ENCODE measurements at places on chromosomes 2 and 18.
A peak's percentile ranks its signal among the peaks of the same experiment; 100 is the strongest.

DNA sequence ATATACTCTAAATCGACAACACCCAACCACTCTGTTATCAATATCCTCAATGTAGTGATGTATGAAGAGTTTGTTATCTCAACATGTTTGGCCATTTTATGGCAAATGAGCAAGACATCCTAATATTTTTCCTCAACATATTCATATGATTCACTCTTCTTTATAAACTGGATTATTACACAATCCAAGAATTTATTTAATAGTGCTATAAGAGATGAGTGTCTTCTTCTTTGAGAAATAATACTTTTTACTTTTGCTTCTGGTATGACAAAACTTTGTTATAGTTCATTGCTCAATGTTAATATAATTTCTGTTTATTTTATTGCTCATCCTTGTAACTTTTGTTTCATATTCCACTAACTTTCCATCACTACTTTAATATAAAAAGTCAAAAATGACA lies 44.3 kb downstream of the SCN9A start:
- no peak for DNase-seq

GRCh38 chr2:61320181-61320580 lies 150.7 kb downstream of the USP34 start:
- no peak for DNase-seq

DNA sequence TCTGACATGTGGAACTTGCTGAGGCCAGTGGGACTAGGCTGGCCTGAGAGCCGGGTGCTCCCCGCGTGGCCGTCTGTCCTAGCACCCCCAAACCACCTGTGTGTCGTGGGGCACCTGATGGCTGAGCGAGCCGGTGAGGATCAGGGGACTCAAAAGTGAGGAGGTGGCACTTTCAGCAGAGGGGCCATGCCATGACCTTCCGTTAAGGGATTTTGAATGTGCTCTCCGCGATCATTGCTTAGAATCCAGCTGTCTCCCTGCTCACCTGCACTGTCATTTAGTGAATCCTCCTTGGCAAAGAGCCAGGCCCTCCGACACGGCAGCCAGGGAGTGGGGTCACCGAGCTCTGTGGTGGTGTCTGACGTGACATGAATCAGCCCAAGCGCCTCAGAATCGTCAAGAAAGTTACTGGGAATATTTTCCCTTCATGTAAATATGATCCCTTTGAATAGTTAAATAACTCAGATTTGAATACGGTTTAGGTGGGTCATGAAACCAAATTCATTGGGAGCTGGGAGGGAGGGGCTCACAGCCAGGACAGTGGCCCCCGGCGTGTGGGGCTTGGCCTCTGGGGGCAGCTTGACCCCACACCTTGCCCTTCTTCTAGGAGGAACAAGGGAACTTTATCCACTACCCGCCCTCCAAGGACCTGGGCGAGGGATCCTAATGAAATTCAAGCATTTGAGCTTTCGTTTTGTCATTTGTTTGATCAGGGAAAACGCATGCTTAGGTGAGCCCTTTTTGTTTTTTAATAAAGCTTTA lies 9.5 kb downstream of the NFATC1 start:
- DNase-seq: no peak

GRCh38 chr2:165239856-165240515 lies 772 bp downstream of the SCN2A start:
- DNase-seq: no peak

DNA sequence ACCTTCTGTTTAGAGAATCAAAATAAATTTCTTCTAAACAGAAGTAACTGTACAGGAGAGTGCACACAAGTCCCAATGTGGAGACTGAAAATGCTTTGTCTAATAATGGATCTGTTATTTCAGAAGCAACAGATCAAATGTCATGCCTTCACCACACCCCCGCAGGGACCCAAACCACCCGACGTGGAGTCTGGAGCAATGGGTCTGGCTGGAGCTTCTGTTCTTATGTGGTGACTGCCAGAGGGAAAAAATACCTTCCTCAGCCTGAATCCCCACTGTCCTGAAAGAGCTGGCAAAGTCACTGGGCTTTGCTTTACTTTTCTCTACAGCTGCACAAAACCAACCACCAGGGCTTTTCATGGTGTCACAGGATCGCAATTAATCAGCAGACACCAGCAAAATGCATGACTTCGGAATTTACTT lies 119.0 kb upstream of the ZFP36L2 start:
- DNase-seq: no peak

GRCh38 chr2:159713631-159714246 lies 1.4 kb downstream of the MARCHF7 start:
- peak; percentile 62 for DNase-seq

GRCh38 chr2:222709191-222709891 lies 37.9 kb downstream of the MOGAT1 start:
- DNase-seq: peak; percentile 83

DNA sequence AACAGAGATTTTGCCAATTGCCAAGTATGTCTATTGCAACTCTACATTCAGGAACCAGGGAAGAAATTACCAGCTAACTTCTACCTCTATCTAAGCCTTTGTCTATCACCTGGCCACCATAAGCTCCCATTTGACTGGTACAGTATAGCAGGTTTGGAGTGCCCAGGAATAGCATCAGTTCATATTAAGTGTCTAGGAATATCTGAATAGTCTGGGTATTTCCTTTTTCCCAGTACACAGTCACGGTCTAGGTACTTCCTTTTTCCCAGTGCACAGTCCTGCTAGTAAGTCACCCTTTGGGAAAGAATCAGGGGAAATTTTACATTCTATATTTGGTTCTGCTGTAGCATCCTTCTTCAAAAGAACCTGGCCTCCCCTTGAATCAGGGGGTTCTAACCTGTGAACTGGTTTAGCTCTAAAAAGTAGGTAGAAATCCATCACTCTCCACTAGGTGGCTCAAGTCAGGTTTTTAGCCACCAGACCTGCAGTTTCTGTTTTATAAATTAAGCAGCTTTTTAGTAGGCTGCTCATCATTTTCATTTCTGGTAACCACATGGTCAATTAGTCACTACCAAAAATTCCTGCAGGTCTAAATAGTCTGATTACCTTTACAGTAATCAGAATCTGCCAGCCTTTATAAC lies 49.3 kb upstream of the DNAJC10 start:
- DNase-seq: peak; percentile 60

- DNase-seq: no peak
Observed at GRCh38 chr2:54454548-54455130, 1.5 kb upstream of the SPTBN1 start.

DNA sequence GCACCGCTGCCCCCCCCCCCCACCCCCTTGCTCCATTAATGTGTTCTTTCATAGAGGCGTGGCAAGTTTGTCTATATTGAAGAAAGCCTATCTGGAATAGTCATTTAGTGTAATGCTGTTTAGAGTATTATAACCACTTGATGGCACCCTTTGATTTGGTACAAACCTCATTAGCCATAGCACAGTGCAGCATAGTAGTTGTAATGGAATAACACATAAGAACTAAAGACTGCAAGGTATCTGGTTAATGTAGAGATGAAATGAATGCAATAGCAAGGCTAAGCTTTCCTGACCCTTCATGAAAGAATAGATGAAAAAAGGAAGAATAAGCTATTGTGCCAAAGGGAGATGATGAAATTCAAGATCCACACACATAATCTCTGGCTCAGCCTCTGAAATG lies 81.9 kb downstream of the EHBP1 start:
- DNase-seq: peak; percentile 78

DNA sequence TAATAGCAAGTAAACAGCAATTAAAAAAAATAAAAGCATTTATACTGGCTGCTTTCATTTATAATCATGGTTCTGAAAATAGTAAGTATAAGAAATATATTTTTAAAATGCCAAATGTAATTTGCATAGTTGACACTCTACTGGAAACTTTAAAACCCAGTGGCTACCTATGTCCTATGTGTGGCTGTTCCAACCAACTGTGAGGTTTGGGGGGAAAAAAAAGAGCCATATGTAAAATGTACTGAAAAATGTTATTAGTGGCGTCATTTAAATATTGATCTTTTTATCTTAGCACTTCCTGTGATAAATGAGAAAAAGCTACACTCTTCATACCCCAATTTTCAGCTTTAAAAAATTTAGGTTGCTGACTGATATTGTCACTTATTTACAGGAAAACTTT lies 270.7 kb downstream of the TCF4 start:
- DNase-seq: no peak

DNA sequence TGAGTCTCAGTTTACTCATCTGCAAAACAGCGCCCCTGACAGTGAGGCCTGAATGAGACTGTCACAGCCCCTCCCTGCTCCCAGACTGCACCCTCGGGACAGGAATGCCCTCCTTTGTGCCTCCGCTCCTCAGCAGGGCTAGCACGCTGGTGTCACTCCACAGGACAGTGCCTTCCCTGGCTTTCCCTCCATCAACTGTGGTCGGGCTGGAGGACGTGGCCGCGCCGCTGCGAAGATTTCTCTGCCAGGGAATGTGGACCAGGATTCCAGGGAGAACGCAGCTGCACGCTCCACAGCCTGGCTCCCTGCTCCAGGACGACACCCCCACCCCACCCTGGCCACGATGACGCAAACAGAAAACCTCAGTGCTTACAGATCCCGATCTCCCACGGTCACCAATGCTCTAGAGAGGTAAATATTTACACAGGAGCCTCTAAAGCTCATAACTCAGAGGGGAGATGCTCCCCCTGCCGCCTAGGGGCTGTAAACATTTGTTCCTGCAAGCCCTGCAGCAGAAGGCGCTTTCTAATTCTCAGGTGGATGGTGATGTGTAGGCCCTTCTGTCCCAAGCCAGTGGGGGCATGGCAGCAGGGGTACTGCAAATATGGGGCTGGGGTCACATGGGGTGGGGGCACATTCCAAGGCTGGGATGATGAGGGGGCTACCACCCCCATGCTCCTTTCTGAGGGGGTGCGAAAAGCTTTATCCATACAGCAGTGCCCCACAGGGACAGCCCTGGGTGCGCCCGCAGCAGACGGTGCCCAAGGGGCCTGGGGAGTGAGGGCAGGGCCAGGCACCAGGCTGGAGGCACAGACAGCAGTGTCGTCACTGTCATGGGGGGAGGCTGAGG lies 12.4 kb downstream of the HS6ST1 start:
- no peak for DNase-seq

DNA sequence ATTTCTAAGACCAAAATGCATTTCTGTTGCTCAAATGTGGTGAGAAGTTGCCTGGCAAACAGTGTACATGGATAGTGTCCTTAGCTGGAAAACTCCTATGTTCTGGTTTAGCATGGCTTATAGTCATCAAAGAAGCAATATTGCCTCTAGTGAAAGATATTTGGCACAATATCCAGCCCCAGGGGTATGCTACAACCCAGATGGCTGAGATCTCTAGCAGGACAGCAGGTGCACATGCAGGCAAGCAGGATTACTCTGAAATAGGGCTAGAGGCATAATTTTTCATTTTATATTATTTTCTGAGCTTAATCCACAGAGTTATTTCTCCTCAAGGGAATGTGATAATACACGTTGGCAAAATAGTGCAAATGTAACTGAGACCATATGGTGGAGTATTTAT lies 34.0 kb downstream of the CCDC195 start:
- no peak for DNase-seq

GRCh38 chr2:38720613-38721241 lies 30.4 kb downstream of the SRSF7 start:
- peak; percentile 57 for DNase-seq

DNA sequence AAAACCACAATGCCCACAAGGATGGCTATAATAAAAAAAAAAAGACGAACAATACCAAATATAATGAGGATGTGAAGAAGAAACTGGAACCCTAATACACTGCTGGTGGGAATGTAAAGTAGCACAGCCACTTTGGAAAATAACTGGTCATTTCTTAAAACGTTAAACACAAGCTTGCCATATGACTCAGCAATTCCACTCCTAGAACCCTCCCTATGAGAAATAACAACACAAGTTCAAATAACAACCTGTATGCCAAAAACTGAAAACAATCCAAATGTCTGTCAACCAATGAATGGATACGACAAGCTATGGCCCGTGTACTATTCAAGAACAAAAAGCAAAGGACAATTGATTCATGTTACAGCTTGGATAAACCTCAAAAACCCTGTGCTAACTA lies 7.0 kb upstream of the ALPK2 start:
- DNase-seq: peak; percentile 39

DNA sequence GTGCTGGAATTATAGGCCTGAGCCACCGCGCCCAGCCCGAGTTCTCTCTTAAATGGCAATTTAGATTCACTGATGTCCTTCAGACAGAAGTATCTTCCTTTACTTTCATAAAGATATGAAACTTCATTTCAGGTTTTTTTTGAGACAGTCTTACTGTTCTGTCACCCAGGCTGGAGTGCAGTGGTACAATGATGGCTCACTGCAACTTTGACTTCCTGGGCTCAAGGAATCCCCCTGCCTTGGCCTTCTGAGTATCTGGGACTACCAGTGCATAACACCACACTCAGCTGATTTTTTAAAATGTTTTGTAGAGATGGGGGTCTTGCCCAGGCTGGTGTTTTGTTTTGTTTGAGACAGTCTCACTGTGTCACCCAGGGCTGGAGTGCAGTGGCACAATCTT lies 13.2 kb downstream of the ITGB1BP1 start:
- DNase-seq: no peak

DNA sequence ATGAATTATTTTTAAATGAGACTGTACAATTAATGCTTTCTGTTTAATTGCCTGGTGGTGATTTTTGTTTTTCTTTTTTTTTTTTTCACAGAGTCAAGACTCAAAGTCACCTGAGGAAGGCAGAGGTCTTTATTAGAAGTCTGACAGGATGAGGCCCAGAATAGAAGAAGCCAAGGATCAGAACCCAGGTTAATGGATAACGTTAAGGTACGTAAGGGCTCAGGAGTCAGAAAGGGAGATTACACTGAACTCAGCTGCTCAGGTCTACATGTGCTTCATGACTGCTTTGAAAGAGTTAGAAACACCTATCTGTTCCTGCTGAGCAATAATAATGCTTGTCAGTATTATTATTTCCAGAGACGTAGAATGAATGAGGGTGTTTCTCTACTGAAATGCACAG lies 196.5 kb downstream of the LRATD1 start:
- DNase-seq: no peak

DNA sequence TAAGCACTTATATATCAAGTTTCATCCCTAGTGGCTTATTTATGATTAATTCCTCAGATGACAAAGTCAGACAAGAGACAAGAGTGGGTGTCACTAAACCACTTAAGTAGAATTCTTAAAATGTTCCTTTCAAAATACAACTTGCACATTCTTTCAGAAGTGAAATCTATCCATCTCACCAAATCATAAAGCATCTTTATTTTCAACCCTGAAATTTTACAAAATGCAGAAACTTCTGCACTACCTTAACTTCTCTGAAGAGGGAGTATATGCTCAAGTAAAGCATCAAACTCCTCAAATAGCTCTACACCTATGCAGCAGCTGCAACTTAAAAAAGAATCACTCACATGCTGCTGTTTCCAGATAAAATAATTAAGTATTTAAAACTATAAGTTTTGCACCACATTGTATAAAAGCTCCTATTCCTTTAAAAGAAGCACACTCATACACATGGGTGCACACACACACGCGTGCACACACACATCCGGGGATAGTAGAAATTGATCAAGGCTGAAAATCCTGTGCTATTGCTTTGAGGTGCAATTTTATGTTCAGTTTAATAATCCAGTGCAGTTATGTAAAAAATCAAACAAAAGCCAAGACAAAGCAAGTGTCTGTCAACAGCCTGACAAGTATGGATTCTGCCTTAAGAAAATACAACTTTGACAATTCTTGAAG lies 244.5 kb downstream of the TCF4 start:
- DNase-seq: peak; percentile 68

- DNase-seq: no peak
Observed at GRCh38 chr2:83320053-83320452, 1139.0 kb downstream of the SUCLG1 start.

- no peak for DNase-seq
Observed at GRCh38 chr2:220891405-220891804, 680.7 kb downstream of the EPHA4 start.

- no peak for DNase-seq
Observed at GRCh38 chr2:118319271-118319684, 231.0 kb downstream of the INSIG2 start.

GRCh38 chr2:18741895-18742732 lies 152.7 kb upstream of the NT5C1B start:
- DNase-seq: no peak
